CD4-positive, alpha-beta T cell treated with Interleukin-1 beta for 1 hour (primary cell): ENCODE measurements at places on chromosomes 11 and 22.

DNA sequence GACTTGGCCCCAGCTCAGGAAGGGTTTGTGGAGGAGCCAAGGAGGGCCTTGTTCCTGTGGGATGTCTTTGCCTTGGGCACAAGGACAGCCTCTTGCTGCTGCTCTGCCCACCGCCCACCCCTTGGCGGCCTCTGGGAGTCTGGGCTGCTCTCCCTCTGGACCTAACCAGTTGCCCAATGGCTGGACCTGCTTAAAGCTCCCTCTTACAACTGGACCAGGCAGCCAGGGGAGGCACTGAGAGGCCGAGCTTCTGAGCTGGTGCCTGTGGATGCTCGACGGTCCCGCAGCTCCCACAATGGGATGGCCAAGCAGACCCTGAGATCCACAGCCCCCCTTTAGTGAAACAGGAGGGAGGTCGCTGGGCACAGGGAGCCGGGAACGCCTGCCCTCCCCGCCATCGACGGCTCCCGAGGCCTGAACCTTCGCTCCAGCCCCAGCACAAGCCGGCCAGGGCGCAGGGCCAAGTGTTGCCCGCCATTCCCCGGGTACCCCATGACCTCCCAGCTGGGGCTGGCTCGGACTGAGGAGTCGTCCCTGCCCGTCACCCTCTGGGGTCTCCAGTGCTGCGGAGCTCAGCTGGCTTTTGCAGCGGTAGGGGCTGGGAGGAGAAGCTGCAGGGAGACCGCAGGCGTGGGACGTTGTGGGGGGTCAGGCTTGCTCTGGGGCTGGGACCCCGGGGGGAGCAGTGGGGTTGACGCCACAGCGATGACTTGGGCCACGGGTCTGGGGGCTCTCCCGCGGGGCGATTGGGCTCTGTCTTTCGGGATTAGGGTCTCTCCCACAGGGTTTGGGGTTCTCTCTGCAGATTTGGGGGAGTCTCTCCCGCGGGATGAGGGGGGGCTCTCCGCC is 584 bp upstream of the GAL start:
- DNase-seq, result no peak

DNA sequence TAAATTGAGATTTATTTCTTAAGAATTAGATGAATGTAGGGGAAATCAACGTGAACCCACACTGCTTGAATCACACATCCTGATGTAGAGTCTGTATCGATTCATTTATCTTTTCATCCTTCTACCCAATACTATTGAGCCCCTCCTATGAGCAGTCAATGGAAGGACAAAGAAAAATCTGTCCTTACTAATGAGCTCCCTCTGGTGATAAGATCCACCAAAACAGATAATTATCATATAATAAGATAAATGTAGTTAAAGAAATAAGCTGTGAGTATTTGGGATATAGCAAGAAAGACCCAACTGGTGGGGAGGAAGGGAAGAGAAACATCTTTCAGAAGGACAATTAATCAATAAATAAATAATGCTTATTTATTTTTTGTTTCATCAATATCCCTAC is 385.1 kb upstream of the CCDC90B start:
- DNase-seq, result no peak

GRCh38 chr11:114063149-114063828 is 3.8 kb downstream of the ZBTB16 start:
- no peak for DNase-seq

DNA sequence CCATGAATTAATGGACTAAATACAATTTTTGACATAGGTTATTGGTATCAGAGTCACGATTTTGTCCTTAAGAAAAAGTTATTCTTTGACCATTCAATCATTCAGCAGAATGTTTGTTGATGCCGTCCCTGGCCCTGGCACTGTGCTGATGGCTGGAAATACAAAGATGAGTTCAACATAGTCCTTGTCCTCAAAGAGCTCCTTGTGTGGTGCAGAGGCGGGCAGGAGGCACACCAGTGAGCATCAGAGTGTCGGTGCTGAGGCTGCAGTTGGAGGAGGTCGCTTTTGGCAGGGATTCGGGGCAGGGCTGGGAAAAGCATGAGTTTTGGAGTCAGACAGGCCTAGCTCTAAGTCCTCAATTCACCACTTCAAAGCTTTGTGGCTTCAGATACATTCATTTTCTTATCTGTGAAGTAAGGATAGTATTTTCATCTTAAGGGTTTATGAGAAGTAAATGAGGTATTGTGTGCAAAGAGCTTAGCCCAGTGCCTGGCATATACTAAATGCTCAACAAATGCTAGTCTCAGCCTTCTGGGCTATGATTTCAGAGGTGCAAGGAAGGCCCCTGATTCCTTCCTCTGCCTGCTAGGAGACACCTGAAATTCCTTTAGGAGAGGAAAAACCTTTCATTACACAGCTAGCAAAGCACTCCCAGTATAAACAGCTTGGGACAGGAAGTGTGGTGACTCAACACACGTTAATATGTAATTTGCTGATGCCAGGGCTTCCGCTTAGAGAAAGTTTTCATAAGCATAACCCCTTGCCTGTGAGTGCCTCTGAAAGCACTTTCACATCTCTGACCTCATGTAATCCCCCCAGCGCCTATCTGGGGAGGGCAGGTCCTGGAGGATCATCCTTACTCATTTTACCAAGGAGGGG is 113.8 kb downstream of the NECTIN1 start:
- no peak for DNase-seq

- no peak for DNase-seq
Observed at GRCh38 chr22:32142600-32142999, 16.5 kb downstream of the C22orf42 start.

DNA sequence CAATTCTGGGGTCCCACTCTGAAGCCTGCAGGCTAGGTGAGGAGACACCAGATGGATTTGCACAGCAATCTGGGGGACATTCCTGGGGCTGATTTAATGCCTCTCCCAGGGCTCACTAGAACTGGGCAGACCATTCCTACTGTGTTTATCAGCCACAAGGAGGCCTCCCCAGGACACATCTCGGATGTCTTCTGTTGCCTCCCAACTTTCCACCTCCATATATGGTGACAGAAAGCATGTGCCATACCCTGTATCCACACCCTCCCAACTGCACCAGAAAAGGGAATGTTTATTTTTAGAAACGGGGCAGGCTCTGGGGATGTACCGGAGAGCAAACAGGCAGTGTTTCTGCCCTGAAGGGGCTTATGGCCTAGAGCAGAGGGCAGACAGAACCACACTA is 181.8 kb downstream of the CSNK2A3 start:
- DNase-seq, result no peak

DNA sequence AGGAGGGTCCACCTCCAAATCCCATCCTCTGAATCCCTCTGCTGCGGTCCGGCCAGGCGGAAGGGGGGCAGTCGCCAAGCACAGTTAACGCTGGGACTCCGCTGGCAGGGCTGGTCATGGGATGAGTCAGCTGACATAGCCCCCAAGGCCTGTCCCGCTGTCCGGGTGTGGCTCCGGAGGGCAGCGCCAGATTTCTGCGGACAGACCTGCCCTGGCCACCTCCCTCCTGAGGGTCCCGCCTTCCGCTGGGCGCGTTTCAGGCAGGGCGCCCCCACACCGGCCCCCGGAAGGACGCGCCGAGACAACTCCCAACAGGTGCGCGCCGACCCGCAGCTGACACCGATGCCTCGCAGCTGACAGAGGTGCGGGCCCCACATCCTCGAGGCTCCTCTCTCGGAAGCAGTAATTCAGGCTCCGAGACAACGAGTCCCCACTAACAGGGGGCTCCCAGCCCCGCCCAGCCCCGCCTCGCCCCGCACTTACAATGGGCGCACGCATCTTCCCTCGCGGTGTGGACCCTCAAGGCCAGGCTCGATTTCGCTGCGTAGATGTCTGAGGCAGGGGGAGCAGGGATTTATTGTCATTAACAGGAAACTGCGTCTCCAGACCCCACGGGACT is 607 bp downstream of the PLAAT3 start:
- DNase-seq, result peak; percentile 49

DNA sequence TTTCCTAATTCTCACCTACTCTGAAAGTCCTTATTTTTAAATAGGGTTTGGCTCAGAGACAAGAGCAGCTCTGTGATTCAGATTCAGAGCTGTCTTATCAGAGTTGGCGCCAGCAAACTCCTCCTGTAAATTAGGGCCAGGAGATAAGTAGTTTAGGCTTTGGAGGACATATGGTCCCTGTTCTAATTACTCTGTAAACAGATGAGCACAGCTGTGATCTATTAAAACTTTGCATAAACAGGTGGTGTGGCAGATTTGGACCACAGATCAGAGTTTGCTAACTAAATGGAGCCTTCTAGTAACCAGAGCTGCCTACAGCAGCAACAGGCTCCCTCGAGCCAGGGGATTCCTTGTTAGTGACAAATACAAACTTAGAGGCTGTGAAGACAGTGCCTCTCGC is 27.9 kb downstream of the YPEL1 start:
- no peak for DNase-seq

- DNase-seq, result no peak
Observed at GRCh38 chr11:86773513-86774252, 26.7 kb upstream of the PRSS23 start.

DNA sequence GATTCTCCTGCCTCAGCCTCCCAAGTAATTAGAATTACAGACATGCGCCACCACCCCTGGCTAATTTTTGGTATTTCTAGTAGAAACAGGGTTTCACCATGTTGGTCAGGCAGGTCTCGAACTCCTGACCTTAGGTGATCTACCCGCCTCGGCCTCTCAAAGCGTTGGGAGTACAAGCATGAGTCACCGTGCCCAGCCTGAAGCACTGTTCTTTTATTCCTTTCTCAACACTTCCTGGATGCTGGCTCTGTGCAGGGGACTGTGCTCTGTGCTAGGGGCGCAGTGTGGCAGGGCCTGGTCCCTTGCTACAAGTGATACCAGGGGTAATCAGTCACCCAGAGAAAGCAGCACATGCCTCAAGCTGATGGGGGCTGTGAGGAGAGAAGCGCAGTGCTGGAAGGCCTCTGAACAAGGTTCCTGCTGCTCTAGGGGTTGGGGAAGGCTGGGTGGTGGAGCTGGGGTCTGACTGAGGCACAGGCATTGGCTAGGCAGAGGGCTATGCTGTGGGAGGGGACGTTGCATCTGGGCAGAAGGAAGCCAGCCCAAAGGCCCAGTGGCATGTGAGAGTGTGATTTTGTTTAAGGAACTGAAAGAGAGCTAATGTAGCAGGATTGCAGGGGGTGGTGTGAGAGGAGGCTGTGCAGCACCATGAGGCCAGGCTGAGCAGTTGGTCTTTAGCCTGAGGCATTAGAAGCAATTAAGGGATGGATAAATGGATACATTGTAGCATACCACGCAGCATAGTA is 42.5 kb downstream of the CABIN1 start:
- no peak for DNase-seq

- no peak for DNase-seq
Observed at GRCh38 chr11:60314635-60315321, 12.3 kb upstream of the MS4A6E start.

- no peak for DNase-seq
Observed at GRCh38 chr11:128936606-128937251, 5.9 kb downstream of the TP53AIP1 start.

DNA sequence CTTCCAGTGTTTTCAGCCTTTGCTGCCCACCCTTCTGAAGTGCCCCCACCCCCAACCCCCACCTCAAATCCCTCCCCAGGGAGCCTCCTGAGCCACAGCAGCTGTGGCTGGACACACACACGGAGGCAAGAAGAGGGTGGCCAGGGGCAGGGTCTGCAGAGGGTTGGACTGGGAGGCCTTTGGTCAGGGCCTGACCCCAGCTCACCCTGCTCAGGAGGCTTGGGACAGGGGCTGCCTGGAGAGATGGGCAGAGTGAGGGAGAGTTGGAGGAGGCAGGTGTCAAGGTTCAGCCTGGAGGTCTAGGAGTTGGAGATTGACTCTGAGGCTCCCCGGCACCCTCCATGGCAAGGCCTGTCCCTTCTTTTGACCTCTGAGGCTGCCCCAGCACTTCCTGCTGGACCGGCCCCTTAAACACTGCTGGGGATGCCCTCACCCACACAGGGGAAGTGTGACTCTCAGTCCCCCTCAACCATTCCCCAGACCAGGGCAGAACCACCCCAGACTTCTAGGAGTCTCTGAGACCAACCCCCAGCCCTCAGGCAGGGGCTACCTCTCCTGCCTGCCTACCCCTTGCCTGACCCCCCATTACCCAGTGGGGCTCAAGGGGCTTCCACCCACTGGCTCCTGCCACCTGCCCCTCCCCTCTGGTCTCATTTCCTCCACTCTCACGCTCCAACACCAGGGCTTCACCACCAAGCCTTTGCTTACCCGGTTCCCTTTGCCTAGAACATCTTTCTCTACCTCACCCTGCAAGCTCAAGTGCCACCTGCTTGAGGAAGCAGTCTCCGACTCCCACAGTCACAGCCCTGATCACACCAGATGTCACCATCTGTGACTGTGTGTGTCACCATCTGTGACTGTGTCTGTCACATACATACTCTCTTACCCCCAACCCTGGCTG is 8.6 kb downstream of the ARAP1 start:
- peak; percentile 30 for DNase-seq

DNA sequence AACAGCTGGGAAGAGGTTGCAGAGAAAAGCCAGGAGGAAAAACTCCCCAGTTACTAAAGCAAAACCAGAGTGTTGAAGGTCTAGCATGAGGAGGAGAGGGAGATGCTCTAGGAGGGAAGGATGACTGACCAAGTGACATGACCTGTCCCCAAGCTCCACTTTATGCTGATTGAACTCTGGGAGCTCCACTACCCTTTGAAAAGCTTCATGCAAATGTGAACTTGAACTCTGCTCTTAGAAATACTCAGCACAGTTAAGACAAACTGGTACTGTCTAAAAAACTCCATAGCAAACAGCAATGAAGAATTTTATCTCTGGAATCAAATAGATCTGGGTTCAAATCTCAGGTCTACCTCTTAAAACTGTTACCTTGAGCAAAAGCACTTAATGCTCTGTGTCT is 14.5 kb upstream of the POU2AF1 start:
- DNase-seq, result no peak

DNA sequence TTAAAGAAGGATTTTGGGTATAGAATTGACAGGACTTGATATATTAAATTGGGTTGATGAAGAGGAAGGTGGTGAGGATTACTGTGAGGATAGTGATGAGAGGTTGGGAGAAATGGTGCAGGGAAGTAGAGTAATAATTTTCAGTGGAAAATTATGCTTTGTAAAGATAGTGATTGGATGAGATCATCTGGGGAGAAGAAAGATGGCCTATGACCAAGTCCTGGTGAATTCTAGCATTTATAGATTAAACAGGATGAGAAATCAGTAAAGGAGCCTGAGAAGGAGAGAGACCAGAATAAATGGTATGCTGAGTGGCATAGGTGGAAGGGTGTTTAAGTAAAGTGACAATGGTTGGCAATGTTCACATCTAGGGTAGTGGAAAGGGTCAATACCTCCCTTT is 15.0 kb downstream of the IPO7 start:
- no peak for DNase-seq

DNA sequence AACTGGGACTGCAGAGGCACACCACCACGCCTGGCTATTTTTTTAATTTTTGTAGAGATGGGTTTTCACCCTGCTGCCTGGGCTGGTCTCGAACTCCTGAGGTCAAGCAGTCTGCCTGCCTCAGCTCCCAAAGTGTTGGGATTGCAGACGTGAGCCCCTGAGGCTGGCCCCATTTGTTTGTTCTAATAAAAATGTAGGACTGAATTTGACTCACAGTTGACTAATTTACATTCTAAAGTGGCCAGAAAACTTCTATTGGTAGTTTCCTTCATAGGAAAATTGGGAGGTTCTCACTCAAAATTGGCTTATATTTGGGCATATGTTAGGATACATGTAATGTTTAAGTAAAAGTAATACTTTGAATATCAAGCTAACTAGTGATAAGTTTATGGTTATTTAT is 35.0 kb downstream of the PPFIA1 start:
- no peak for DNase-seq

- DNase-seq, result no peak
Observed at GRCh38 chr22:17866621-17867020, 92.4 kb upstream of the BID start.
